Kidney (tissue), 22 donors: ENCODE measurements at places on chromosomes 16 and 17. TPM values are rescaled to one million over a fixed set of nuclear protein-coding genes. Genes with fewer than 3 reads are reported as not detected.

KRT31 gene
- not detected for polyA plus RNA-seq

KRT20 gene
- not detected for polyA plus RNA-seq

PIRT gene
- not detected for polyA plus RNA-seq

DPEP1 gene
- polyA plus RNA-seq = 433 TPM

ZNF629 gene
- polyA plus RNA-seq = 8.1 TPM

CA7 gene
- not detected for polyA plus RNA-seq

KRTAP9-4 gene
- polyA plus RNA-seq = not detected

PLLP gene
- 83.8 TPM for polyA plus RNA-seq

KRT33A gene
- not detected for polyA plus RNA-seq

PAGR1 gene
- polyA plus RNA-seq = 30.0 TPM

CTRB2 gene
- not detected for polyA plus RNA-seq

OTOA gene
- polyA plus RNA-seq = 0.39 TPM

MYH8 gene
- polyA plus RNA-seq = 0.30 TPM

C17orf100 gene
- polyA plus RNA-seq = 3.7 TPM

MCRIP1 gene
- polyA plus RNA-seq = 151 TPM

SPAG9 gene
- 15.4 TPM for polyA plus RNA-seq

CDC6 gene
- 0.49 TPM for polyA plus RNA-seq

ZG16 gene
- polyA plus RNA-seq = not detected

TBC1D3G gene
- not detected for polyA plus RNA-seq

PPP1R27 gene
- polyA plus RNA-seq = not detected

ASGR2 gene
- polyA plus RNA-seq = 1.4 TPM

TMEM100 gene
- 0.67 TPM for polyA plus RNA-seq

STRADA gene
- polyA plus RNA-seq = 25.7 TPM

FAM171A2 gene
- 1.6 TPM for polyA plus RNA-seq

CD300LB gene
- polyA plus RNA-seq = not detected

KRTAP1-1 gene
- not detected for polyA plus RNA-seq

BAHCC1 gene
- 2.6 TPM for polyA plus RNA-seq

KRTAP9-8 gene
- not detected for polyA plus RNA-seq

KRTAP4-9 gene
- not detected for polyA plus RNA-seq

ACSM2A gene
- polyA plus RNA-seq = 269 TPM

RAMP2 gene
- 134 TPM for polyA plus RNA-seq

FAM83G gene
- 4.9 TPM for polyA plus RNA-seq

UBTF gene
- 46.1 TPM for polyA plus RNA-seq

OTOP3 gene
- not detected for polyA plus RNA-seq
